ENCODE measurements at places on chromosomes 2 and 18.

GRCh38 chr2:48356701-48357325, 173.1 kb upstream of the STON1 start:
- DNase-seq: peak; percentile 43

GRCh38 chr2:159961037-159961436, 101.4 kb downstream of the PLA2R1 start:
- peak; percentile 70 for DNase-seq

GRCh38 chr2:73259704-73260337, 24.5 kb downstream of the FBXO41 start:
- DNase-seq: no peak

GRCh38 chr2:134135793-134136192, 118.1 kb upstream of the MGAT5 start:
- DNase-seq: no peak

DNA sequence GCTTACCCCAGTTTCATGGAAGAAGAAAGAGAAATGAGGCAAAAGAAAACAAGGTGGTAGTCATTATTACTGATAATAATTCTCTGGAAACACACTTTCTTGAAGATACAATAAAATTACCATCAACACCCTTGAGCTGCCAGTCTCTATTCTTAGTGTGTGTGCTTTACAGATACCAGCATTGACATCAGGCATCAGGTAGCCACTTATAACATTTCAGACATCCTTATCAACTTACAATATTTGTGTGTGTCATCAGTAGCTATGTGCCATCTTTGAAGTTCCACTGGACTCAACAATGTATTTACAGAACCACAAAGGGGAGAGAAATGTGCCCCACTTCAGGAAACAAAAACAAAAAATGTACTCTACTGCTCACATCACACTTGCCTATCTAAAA, 62.1 kb downstream of the TCF4 start:
- no peak for DNase-seq

DNA sequence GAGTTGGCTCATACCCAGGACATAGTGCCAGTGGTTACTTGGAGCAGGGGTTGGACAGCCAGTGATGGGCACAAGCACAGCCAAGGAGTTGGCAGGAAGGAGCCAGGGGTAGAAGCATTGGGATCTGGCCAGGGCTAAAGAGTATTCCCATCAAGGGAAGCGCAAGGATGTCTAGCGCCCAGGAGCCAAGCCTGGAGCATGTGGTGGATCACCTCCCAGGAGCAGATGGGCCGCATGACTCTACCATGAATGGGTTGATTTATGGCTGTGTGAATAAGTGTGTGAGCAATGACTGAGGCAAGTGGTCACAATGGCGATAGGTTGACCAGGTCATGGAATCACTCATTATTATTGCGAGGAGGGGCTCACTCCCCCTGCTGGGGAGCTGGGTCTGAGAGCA, 111.1 kb downstream of the FHOD3 start:
- no peak for DNase-seq

DNA sequence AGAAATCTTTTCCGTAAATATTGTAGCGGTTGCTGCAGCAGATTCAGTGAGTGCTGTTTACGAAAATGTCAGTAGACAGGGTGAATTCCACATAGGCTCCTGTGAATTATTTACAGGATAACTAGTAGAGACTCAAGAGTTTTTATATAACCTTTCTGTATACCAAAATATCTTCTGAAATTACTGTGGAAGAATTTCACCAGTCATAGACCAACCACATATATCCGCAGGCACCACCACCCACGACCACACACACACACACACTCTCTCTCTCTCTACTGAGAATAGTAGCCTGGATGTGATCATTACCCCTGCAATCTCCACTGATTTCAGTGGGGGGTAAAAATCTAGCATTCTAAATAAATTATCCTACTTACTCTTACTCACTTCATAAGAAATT, 341.8 kb downstream of the RBM43 start:
- no peak for DNase-seq

GRCh38 chr2:12552092-12552491, 164.6 kb upstream of the TRIB2 start:
- DNase-seq: no peak

- no peak for DNase-seq
These were observed 40.9 kb downstream of the CDH2 start for GRCh38 chr18:28136071-28136470.

- peak; percentile 95 for DNase-seq
These were observed 78.2 kb downstream of the TCF4 start for GRCh38 chr18:55509631-55510324.

- DNase-seq: no peak
These were observed 107.6 kb upstream of the MSH2 start for GRCh38 chr2:47295131-47295980.

GRCh38 chr18:9182852-9183399, 46.3 kb downstream of the ANKRD12 start:
- no peak for DNase-seq

GRCh38 chr2:53442783-53443182, 324.8 kb upstream of the CHAC2 start:
- DNase-seq: no peak
